ENCODE measurements at places on chromosomes 6 and 20. TPM values are rescaled to one million over a fixed set of nuclear protein-coding genes. Genes with fewer than 3 reads are reported as not detected.

The PRR18 gene
- not detected for total RNA-seq

The SGK2 gene
- 0.07 TPM for total RNA-seq

DNA sequence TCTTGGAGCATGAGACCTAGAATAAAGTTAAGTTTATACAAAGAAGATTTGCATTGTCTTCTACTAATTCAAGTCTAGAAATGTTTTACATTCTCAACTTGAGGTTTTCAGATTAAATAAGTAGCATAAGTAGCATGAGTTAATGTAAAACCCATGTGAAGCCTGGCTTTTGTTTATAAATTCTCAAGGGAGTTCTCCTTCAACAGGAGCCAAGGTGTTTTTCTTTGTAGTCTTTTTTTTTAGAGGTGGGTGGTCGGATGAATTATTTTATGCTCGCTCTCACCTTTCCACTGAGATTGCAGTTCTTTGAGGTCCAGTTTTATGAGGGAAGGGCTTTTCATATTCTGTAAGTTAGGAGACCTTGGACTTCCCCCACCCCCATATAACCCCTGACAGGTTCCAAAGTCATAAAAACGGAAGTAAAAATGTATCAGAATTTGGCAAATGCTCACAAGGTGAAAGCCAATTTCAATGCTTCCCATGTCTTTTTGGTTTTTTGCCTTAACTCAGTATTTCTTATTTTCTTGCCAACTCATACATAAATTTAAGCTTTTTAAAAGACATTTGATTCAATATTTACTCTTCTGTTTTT, 244.3 kb upstream of the ASCC3 start:
- no peak for DNase-seq

DNA sequence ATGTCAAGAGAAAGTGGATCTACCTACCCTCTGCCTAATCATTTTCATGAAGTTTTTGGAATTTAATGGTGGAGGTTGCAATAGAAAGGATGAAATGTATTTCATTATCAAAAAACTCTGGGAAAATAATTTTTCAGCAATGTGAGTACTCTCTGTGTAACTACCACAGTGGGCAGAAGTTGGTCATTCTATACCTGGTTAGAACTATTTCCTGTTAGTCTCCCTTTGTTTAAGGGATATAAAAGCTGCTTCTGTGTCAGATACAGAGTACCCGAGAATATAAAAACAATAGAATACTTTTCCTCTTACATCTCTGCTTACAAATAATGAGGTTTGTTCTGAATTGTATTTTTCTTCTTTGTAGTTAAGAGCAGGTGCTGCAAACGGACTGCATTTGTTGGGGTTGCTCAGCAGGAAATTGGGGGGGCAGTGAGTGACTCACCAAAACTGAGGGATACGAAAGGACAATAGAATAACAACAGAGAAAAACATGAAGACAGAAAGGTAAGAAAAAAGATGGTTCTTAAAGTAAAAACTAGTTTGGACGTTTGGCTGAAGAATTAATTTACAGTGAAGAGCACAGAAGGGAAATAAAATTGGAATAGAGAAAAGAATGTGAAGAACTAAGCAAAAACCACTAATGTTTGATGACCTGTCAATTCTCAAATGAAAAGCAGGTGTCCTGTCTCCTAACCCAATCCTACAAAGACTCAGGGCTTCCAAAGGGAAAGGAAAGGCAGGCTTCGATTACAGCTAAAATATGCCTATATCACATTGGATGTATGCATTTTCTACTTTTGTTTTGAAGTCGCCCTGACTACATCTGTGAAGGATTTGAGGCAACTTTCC, 703.1 kb downstream of the RFPL4B start:
- peak; percentile 70 for DNase-seq

- no peak for DNase-seq
These were observed 238.2 kb upstream of the NOX3 start for GRCh38 chr6:155693573-155694418.

GRCh38 chr6:16403831-16404230, 165.4 kb downstream of the GMPR start:
- DNase-seq = no peak

DNA sequence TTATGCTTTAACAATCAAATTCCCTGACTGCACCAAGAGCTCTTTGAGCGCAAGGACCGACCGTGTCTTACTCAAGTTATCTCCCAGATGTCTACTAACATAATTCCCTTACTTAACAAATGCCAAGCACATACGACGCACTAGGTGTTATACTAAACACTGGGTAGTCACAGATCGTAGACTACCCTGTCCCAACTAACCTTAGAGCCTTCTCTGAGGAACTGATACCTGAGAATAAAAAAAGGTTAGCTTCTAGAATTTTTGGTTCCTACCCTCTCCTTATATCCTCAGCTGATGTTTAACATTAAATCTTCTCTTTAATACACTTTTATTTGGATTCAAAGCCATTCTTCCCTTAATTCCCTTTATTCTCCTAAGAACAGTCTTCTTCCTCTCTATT, 38.5 kb downstream of the EPB41L2 start:
- no peak for DNase-seq

The CST9L gene
- not detected for total RNA-seq

DNA sequence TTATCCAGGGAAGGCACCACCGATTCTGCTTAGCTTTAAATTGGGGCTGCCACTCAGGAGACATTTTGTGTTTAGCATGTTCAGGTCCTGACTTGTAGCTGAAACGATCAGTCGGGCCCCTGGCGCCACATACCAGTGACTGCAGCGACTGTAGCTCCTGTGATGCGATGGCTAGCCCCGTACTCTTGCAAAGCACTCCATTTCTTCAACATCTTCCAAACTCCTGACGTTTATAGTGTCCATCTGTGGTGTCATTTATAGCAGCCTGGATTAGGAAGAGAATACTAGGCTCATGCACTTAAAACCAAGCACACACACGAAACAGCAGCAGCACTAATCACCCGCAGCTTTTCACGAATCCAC, 13.0 kb downstream of the POU3F2 start:
- DNase-seq = no peak

DNA sequence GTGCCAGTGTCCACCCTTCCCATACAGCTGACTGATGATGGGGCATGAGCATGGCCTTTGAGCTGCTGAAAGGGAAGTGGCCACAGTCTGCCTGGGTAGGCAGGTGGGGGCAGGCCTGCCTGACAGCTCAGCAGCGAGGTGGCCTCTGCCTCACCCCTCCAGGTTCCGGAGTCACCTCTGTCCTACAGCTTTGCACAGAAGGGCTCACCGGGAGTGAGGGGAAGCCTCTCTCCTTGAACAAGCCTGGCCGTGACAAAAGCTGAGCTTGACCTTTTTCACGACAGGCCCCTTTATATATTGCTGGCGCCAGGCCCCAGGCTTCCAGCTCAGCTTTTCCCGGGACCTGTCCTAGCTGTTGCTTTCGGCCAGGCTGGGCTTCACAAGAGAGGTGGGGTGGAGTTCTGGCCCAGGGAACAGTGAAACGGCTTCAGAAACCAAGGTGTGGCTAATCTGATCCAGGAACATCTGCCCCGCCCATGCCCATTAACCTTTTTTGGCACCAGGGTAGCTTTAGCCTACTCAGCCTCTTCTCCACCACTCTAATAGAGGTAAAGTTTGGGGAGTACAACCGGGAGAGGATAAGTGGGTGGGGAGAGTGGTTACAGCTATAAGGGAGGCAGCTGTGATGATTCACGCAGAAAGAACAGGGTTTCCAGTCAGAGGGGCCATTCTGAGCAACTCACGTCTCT, 42.9 kb downstream of the C6orf132 start:
- DNase-seq = no peak

DNA sequence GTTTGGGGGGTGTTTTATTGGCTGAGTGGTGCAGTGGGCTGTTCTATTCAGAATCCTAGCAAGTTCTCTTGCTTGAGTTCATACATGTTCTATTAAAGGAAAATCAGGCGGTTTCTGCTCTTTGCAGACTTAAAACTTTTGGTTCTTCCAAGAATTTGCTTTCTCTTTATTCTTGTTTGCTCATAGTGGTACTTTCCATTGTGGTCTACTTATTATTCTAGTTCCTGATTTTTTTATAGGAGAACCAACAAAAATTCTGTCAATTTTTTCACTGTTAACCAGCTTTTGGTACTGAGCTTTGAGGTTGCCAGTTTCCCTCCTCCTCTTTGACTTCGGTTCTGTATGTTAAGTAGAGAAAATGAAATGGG, 6.7 kb downstream of the AFDN start:
- DNase-seq = no peak

The DLL1 gene
- 1.8 TPM for total RNA-seq

The PDE7B gene
- total RNA-seq = 48.0 TPM

- no peak for DNase-seq
These were observed 247.0 kb downstream of the PHACTR1 start for GRCh38 chr6:12963567-12963966.

DNA sequence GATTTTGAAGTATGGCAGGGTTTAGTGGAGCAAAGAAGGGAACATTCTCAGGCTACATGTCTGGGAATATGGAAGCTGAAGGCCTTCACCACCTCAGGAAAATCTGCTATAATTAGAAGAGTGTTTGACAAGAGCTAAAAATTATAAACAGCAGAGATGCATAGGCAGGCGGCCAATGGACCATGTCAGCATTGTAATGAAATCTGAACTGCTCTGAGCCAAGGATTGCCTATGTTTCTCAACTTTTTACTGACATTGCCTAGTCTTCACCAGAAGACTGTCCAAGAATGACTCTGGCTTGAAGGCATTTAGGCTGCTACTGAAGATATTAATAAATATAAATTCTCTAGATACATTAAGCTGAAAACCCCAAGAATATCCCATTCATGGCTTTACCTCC, 84.1 kb downstream of the C6orf52 start:
- DNase-seq = no peak

The KCNK15 gene
- total RNA-seq = not detected

DNA sequence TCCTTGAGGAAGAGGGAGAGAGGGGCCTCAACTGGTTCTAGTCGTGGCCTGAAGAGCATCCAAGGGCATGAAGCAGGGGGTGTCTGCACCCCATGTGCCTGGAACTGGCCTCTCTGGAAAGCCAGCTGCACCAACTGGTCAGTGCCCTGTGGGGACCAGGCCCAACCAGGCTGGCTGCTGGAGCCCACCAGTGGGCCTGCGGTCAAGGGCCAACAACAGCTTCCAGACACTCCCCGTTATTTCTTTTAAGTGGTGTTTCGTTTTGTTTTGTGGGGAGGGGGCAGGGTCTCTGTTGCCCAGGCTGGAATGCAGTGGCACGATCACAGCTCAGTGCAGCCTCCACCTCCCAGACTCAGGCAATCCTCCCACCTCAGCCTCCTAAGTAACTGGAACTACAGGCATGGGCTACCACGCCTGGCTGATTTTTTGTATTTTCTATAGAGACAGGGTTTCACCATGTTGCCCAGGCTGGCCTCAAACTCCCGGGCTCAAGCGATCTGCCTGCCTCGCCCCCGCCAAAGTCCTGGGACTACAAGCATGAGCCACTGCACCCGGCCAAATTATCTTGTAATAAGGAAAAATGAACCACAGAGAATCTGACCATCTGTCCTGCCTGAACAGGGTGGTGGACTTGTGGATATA, 11.9 kb upstream of the C20orf144 start:
- no peak for DNase-seq

GRCh38 chr20:54083459-54083858, 13.1 kb upstream of the BCAS1 start:
- DNase-seq = no peak

DNA sequence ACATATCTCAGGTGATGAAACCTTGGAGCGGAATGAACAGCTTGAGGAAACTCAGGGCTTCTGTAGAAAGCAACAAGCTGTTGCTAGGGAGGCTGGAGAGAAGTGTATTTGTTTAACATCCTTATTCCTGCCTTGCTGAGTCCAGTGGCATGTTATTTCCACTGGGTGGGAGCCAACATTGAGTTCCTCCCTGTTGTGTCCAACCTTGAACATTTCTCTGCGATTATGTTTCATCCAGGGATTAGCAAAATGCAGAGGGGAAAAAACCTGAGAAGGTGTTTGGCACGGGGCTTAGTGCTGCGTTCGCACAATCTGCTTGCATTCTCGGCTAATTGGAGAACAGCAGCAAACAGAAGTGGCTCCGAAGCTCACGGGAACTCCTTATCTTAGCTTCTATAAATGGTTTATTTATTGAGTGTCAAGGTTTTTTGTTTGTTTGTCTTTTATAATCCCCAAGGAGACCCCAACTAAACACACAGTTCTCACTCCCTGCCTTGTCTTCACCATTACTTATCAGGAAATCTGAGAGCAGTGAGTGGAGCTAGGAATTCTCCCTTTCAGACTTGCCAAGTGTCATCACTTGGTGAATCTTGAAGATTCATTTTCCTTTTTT, 412.8 kb downstream of the CDC5L start:
- DNase-seq = no peak

DNA sequence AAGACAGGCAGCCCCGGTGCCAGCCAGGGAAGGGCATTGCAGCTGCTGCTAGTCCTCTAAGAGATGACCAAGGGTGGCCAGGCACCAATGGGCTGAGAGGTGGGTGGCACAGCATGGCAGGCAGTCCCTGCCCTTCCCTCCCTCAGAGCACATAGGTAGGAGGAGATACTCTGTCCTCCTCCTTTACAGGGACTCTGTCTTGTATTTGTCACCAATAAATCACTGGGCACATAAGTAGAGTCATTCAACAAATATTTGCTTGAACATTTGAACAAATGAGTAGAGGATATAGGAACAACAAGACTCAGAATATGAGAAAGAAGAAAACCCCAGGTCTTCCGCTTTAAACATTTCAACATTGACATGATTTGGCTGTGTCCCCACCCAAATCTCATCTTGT, 69.4 kb upstream of the CLDN20 start:
- DNase-seq = no peak

DNA sequence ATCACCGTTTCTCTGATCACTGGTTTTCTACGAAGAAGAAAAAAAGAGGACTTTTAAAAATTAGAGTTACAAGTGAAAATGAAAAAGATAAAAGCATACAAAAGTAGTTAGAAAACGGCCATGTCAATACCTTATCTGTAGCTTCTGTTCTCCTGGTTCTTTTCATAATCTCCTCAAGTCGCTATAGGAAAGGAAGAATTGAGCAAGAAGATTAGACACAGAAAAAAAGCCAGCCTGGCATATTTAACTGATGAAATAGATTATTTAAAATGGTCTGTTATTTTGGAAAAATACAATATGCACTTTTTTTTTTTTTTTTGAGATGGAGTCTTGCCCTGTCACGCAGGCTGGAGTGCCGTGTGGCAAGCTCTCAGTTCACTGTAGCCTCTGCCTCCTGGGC, 70.2 kb upstream of the BCLAF1 start:
- no peak for DNase-seq

GRCh38 chr6:14822012-14822553, 423.8 kb upstream of the JARID2 start:
- DNase-seq = no peak

- no peak for DNase-seq
These were observed 52.6 kb upstream of the DACT2 start for GRCh38 chr6:168371981-168372711.

- DNase-seq = no peak
These were observed 286.6 kb downstream of the TENT5A start for GRCh38 chr6:81465859-81466258.

DNA sequence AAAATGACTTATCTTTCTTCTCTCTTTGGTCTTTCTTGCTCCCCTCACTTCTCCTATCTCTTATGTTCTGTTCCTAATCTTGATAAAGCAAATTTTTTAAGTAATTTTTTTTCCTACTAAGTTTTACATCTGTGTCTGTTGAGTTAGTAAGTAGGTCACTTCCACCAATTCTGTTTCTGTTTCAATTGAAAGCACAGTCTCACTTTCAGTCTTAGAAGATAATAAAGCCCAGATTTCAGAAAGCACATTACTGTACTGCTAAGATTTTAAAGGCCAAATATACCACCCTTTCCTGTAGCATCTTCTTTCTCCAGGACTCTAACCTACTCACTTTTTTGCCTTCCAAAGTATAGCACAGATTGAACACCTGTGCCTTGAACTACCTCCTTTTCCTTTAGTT, 866.1 kb upstream of the ADGRB3 start:
- DNase-seq = no peak

The MCCD1 gene
- total RNA-seq = not detected

The USP49 gene
- 3.2 TPM for total RNA-seq

Data from pulmonary artery endothelial cell (primary cell).